Lung (tissue), 17 donors: ENCODE measurements at places on chromosomes 3 and 15. TPM values are rescaled to one million over a fixed set of nuclear protein-coding genes. Genes with fewer than 3 reads are reported as not detected.

GRCh38 chr3:158753854-158754253 is 21.6 kb upstream of the RARRES1 start:
- DNase-seq, result no peak
- no peaks in the 10 kb centered on the region for H3K27me3 ChIP-seq
- H3K27ac ChIP-seq, result no peak overlapping the region
- H3K4me3 ChIP-seq, result no peak overlapping the region

DNA sequence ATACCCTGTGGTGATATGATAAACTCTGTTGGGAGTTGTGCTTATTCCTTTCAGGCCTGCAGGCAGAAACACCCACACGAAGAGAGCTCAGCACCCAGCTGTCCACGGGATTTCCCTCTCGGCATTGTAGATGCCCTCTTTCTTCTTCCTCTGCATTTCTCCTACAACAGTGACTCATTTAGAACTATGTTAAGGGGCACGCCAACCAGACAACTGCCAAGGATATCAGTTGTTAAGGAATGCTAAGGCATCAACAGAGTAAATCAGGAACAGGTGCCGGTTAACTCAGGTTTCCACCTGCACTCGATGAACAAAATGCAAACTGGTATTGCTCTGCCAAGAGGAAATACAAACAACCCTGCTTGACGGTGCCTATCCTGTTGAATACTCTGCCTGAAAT is 270.0 kb upstream of the PEX5L start:
- H3K36me3 ChIP-seq, result no peaks in the 10 kb centered on the region
- DNase-seq, result no peak
- no peak overlapping the region for H3K4me3 ChIP-seq
- no peak overlapping the region for H3K27ac ChIP-seq

DNA sequence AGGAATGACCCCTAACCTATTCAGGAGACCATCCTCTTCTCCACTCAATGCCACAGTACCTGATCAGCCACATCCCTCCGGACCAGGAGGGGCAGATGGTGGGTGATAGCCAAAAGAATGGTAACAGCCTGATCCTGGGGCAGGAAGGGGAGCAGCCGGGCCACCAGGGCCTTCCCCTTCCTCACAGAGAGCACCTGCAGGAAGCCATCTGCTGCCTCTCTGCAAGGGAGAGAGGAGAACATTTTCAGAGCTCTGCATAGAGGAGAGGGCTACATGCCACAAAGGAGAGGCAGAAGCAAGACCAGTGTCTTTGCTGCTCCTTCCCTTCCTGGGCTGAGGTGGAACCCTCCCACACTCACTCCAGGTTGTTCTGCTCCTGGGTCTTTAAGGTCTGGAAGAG is 5.5 kb upstream of the SPG11 start:
- H3K4me1 ChIP-seq, result no peaks in the 10 kb centered on the region
- no peaks in the 10 kb centered on the region for H3K27me3 ChIP-seq
- H3K4me3 ChIP-seq, result no peak overlapping the region
- H3K36me3 ChIP-seq, result no peaks in the 10 kb centered on the region
- no peak for DNase-seq
- no peak overlapping the region for H3K27ac ChIP-seq

DNA sequence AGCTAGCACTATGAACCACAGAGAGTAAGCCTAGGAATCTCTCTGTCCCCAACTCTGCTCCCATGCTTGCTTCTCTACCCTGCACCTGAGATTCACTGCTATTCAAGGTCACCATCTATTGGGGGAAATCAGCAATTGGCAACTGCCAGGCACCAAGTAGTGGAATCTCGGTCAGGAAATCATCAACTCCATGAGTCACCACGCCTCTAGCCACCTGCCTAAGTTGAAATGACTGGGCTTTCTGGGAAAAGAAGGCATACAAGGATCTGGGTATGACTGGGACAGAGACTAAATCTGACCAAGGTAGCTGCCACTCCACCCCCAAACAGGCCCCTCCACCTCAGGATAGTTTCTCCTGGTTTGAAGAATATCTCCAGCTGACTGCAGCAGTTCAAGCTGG is 464.1 kb upstream of the CBLB start:
- H3K4me3 ChIP-seq, result no peak overlapping the region
- no peak overlapping the region for H3K27ac ChIP-seq
- no peaks in the 10 kb centered on the region for H3K4me1 ChIP-seq
- no peaks in the 10 kb centered on the region for H3K27me3 ChIP-seq

DNA sequence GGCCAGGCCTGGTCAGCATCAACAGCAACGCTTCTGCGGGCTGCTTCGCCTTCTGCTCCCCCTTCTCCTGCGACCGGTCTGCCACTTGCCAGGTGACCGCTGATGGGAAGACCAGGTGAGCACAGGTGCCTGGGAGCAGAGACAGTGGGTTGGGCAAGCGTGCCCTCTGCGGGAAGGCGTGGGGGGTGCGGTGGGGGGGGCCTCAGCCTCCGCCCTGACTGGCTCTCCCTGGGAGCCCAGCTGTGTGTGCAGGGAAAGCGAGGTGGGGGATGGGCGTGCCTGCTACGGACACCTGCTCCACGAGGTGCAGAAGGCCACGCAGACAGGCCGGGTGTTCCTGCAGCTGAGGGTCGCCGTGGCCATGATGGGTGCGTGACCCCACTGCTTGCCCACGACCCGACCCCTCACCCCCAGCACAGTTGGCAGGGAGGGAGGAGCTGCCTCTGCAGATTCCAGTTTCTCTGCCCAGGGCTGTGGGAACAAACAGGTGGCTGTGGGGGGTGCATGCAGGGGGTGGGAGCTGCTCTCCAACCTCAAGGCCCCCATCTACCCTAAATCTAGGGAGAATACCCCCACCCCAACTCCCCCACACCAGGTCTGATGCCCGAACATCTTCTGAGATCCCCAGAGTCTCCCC is 8.8 kb downstream of the STAB1 start:
- H3K4me3 ChIP-seq, result no peak overlapping the region
- H3K4me1 ChIP-seq, result no peaks in the 10 kb centered on the region
- H3K27me3 ChIP-seq, result no peaks in the 10 kb centered on the region
- H3K36me3 ChIP-seq, result peaks cover 14% of the 10 kb centered on the region

GRCh38 chr15:95653361-95653805 is 677.1 kb upstream of the NR2F2 start:
- H3K4me1 ChIP-seq, result no peaks in the 10 kb centered on the region
- no peak overlapping the region for H3K4me3 ChIP-seq
- H3K27me3 ChIP-seq, result no peaks in the 10 kb centered on the region
- no peak for DNase-seq
- no peaks in the 10 kb centered on the region for H3K36me3 ChIP-seq
- H3K27ac ChIP-seq, result no peak overlapping the region

DNA sequence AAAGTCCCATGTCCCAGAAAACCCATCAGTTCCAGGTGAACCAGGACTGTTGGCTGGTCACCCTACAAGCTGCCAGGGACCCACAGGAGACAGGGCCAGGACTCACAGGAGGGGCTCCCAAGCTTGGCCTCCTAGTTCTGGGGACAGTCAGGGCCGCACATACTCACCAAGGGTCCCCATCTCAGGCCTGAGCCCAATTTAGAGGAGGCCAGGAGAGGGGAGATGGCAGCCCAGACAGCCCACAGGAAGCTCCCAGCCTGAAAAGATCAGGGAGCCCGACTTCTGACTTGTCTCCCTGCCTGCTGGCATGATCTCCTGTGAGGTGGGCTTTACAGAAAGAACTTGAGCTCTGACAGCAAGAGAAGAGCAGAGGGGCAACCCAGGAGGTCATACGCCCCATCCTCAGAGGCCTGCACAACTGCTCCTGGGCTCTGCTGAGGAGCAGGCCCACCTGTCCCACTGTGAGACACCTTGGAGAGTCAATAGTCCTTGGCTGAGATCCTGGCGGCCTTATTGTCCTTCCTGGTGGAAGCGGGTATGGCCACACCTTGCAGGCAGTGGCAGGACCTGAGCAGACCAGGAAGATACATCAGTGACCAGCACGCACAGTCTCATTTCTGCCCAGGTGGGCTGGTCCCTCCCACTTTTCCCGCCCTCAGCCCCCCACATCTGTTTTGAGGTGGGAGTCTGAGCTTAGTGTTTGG is 2.5 kb upstream of the ISLR start:
- no peak overlapping the region for H3K27ac ChIP-seq
- H3K4me1 ChIP-seq, result peaks cover 41% of the 10 kb centered on the region
- H3K4me3 ChIP-seq, result no peak overlapping the region
- no peaks in the 10 kb centered on the region for H3K36me3 ChIP-seq
- DNase-seq, result no peak

DNA sequence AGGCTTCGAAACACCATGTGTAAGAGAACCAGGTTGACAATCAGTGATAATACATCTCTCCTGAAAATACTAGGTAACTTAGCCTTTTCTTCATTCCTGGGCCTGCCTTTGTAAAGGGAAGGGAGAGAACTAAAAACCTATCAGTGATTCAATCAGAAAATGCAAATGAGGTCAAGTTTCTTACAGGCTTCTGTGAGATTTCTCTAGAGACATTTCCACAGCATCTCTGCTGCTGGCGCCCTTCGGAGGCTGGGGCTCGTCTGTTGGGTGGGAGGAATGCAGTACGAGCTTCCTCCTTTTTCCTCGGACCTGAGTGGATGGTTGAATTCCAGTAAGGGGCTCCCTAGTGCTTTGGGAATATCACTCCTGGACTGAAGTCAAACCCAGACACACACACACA is 340.4 kb upstream of the ICE2 start:
- no peak for DNase-seq
- no peak overlapping the region for H3K4me3 ChIP-seq
- H3K4me1 ChIP-seq, result no peaks in the 10 kb centered on the region
- no peaks in the 10 kb centered on the region for H3K27me3 ChIP-seq
- no peaks in the 10 kb centered on the region for H3K36me3 ChIP-seq

- peaks cover 5% of the 10 kb centered on the region for H3K4me1 ChIP-seq
- H3K4me3 ChIP-seq, result peak overlapping the region; percentile 3
- H3K36me3 ChIP-seq, result no peaks in the 10 kb centered on the region
- H3K27me3 ChIP-seq, result no peaks in the 10 kb centered on the region
Measured at GRCh38 chr15:48962662-48963523, 826 bp downstream of the SHC4 start.

GRCh38 chr15:99073008-99073717 is 31.7 kb upstream of the SYNM start:
- no peaks in the 10 kb centered on the region for H3K4me1 ChIP-seq
- no peak overlapping the region for H3K4me3 ChIP-seq
- DNase-seq, result no peak
- no peak overlapping the region for H3K27ac ChIP-seq

DNA sequence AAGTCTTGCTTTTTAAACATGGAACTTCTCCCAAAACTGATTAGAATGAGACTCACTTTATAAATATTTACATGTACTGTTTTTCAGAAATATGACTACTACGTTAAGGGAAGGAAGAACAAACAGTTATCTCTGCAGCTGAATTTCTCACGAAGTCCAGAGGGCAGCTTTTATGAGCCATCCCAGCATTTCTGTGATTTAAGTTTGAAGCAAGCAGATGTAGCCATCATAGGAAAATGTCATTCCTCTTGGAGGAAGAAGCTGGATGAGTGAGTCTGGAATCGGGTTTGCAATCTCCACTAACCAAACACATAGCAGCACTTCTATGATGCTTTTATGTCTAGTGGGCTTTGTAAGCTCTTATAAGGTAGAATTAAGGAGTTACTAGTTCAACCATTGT is 53.7 kb downstream of the SCN11A start:
- no peak overlapping the region for H3K27ac ChIP-seq
- no peaks in the 10 kb centered on the region for H3K4me1 ChIP-seq
- H3K27me3 ChIP-seq, result peaks cover 2% of the 10 kb centered on the region

DNA sequence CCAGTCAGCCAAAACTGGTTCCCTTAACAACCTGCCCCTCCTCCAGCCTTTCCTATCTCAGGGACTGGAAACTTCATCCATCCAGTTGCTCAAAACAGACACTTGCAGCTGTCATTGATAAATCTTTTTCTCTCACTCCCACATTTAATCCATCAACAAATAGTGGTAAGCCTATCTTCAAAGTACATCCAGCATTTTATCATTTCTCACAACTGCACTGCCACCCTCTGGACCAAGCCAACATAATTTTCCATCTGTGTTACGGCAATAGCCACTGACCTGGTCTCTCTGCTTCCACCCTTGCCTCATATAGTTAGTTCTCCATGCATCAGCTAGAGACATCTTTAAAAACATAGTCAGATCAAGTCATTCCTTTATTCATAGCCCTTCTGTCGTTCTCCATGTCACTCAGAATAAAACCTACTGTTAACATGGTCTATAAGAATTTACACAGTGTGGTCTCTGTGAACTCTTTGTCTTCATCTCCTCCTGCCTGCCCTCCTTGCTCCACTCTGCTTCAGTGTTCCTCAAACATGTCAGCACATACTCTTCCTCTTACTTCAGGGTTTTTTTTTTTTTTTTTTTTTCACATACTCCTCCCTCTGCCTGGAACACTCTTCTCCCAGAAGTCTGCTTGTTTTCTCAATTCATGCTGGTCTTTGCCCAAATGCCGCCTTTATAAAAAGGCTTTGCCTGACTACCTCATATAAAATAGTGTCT is 102.5 kb upstream of the COL6A5 start:
- peak; percentile 38 for DNase-seq
- no peaks in the 10 kb centered on the region for H3K36me3 ChIP-seq
- H3K4me1 ChIP-seq, result no peaks in the 10 kb centered on the region
- H3K27me3 ChIP-seq, result no peaks in the 10 kb centered on the region

- H3K4me1 ChIP-seq, result no peaks in the 10 kb centered on the region
- DNase-seq, result no peak
- H3K27ac ChIP-seq, result no peak overlapping the region
- no peaks in the 10 kb centered on the region for H3K27me3 ChIP-seq
- H3K36me3 ChIP-seq, result no peaks in the 10 kb centered on the region
- no peak overlapping the region for H3K4me3 ChIP-seq
Measured at GRCh38 chr3:77868725-77869124, 828.8 kb downstream of the ROBO2 start.

- DNase-seq, result no peak
- H3K27me3 ChIP-seq, result no peaks in the 10 kb centered on the region
- no peak overlapping the region for H3K27ac ChIP-seq
Measured at GRCh38 chr3:98002717-98003116, 30.5 kb upstream of the RIOX2 start.

The LEKR1 gene
- total RNA-seq, result 5.4 TPM

The INKA1 gene
- total RNA-seq, result 6.1 TPM

The ADGRG7 gene
- not detected for total RNA-seq

The UBP1 gene
- 95.2 TPM for total RNA-seq

The GPR15 gene
- total RNA-seq, result 1.2 TPM

The MASP1 gene
- total RNA-seq, result 0.71 TPM

The GOLGA8S gene
- 0.40 TPM for total RNA-seq

The MME gene
- total RNA-seq, result 41.0 TPM

The PLSCR2 gene
- not detected for total RNA-seq

The RAD51 gene
- total RNA-seq, result 1.3 TPM

The MEX3B gene
- total RNA-seq, result 6.3 TPM
